ENCODE measurements at places on chromosomes 6 and 20.

- no peak for DNase-seq
Observed at GRCh38 chr6:110481081-110481480, 4.7 kb upstream of the SLC22A16 start.

- DNase-seq: no peak
Observed at GRCh38 chr6:118764766-118765165, 113.4 kb upstream of the CEP85L start.

DNA sequence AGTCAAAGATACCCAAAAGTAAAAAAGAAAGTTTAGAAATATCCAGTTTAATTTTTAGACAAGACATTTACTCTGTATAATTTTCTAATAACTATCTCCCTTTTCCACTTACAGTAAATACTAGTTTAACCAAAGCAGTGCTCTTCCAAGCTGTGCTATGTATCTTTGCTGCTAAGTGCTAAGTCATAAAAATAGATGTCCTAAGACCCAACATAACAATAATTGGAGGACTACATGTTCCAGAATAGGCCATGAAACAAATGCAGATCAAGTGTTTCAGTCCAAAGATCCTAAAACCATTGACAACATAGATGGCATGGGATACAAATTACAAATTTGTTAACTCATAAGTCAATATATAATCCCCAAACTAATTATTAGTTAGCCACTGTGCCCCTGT lies 111.1 kb downstream of the FAM83B start:
- no peak for DNase-seq

- no peak for DNase-seq
Observed at GRCh38 chr6:109808837-109809236, 117.7 kb downstream of the FIG4 start.

- DNase-seq: no peak
Observed at GRCh38 chr6:150347845-150348244, 21.0 kb upstream of the IYD start.

DNA sequence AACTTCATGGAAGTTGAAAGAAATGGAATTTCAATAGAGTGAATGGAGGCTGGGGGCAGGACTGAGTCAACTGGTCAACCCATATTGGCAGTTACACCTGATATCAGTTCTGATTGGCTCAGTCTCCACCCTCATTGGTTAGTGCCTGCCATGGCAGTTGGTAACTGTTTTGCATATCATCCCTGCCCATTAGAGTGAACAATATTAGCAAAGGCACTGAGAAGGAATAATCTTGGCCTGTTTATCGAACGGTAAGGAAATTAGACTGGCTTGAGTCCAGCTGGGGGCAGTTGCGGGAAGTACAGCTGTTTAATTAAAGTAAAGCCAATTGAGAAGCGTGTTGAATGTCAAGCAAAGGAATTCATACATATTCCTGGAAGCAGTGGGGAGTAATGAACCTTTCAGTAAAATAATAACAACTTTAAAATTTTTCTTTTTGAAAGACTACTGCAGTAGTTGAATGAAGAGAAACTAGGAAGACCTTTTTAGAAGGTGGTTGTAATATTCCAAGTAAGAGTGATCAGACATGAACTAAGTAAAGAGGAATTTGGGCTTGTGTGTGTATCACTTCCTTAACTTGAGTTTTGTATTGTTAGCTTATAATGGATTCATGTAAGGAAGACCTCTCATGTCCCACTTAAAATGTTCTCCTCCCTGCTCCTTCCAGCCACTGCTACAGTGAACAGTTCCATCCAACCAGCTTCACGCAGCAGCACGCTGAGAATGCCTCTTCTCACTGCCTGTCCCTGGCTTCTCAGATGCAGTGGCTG lies 17.2 kb upstream of the FAM50B start:
- DNase-seq: peak; percentile 68

DNA sequence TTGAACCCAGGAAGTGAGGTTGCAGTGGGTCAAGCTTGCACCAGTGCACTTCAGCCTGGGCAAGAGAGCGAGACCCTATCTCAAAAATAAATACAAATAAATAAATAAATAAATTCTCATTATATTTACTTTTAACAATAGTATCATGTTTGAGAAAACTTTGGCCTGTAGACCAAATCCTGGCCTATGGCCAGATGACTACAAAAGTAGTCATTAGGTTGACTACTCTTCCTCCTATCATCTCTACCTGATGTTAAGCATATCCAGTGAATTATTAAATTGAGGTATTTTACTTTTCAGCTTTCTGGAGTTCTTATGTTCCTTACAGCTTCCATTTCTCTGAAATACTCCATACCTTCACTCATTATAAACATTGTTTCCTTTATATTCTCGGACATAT lies 280.6 kb downstream of the LAMA2 start:
- no peak for DNase-seq

DNA sequence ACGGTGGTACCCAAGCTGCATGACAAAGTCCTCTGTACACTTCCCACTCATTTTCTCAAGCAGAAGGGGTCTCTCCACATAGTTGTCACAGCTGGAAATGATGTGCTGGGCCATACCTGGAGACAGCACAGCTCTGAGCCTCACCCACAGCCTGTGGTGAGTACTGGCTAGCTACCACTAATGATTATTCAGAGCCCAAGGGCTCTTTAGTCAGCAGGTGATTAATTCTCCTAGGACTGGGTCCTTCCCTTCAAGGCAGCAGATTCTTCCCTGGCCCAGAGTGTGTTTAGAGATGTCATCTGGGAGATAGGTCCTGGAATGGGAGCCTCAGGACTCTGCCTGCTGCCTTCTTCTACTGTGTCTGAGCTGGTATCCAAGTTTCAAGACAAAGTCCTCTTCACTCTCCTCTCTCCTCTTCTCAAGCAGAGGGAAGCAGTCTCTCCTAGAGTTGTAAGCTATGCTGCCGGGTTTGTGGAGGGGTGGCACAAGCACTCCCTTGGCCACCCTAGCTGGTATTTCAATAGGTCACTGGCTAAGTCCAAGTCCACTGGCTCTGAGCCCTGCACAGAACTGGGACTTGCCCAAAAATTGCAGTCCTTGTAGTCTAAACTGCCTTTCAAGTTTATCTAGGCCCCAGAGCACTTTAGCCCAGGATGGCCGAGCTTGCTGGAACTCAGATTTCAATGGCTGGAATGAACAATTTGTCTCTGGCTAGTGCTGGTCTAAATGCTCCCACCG lies 49.8 kb upstream of the VGLL2 start:
- DNase-seq: no peak

GRCh38 chr20:11217326-11218172 lies 543.8 kb upstream of the JAG1 start:
- DNase-seq: peak; percentile 89

GRCh38 chr20:20711413-20711812 lies 1.0 kb downstream of the RALGAPA2 start:
- DNase-seq: no peak

DNA sequence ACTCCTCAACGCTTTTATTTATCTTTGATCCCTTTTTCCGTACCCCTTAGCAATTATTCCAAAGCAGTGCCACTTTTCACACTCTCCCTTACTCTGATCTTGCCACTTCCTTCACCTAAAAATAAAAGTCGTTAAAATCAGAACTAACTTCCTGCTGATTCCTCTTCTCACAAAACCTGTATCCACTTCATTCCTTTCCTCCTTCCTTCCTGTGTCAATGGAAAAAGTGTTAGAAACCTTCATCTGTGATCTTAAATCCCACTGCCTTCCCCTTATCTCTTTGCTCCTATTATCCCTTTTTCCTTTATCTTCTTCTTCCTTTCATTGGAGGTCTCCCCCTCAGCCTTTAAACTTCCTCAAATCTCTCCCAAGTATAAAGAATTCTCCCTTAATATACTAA lies 49.2 kb downstream of the GOPC start:
- no peak for DNase-seq

DNA sequence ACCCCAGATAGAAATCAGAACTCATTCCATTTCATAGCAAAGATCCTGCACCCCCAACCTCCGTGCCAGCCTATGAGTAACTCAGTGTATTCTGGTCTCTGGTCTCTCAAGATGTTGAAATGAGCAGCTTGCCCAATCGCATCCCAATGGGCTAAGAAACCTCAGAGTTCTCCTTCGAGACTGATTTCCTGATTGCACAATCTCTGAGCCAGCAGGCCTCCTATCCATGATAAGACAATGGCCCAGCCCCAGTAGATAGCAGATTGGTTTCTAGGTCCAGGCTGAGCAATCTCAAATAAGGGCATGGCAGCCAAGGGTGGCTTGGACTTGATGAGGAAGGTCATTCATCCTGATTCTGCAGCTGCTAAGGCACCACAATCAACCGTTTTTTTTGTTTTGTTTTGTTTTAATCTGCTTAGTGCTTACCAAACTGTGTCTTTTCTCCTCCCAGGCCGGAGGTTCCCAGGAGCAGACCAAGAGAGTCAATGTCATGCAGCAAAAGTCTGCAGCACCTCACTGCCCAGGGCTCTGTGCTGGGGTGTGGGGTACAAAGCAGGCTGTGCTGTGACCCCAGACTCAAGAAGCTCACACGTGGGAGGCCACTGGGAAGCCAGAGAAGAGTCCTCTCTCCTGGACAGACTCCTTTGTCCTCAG lies 125.1 kb upstream of the NXT1 start:
- DNase-seq: peak; percentile 56

DNA sequence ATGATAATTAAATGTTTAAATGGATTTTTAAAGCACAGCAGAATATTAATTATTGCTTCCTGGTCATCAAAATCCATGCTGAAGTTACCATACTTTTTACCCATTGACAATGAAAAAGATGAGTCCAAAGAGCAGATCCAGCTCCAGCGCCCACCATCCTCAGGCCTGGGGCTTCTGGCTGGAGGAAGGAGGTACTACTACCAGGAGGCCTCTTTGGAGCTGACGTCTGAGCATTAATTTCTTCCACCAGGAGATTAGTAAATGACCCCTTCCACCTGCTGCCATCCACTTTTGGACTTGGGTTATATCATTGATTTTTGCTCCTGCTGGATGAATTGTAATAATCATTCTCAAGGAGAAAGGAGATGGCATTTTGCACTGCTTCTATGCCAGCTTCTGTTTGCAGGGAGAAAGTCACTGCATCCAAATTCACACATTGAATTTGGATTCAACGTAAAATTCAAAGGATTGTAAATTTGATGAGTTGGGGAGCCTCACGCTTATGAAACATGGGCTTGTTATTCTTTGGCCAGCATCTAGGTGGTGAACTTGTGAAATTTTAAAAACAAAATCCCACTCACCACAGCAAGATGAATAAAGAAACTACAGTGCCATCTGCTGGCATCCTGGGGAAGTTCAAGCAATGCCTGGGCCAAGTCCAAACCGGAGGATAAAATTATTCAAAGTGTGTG lies 121.8 kb downstream of the SASH1 start:
- peak; percentile 86 for DNase-seq

- DNase-seq: no peak
Observed at GRCh38 chr6:148325316-148326068, 17.1 kb upstream of the SASH1 start.

DNA sequence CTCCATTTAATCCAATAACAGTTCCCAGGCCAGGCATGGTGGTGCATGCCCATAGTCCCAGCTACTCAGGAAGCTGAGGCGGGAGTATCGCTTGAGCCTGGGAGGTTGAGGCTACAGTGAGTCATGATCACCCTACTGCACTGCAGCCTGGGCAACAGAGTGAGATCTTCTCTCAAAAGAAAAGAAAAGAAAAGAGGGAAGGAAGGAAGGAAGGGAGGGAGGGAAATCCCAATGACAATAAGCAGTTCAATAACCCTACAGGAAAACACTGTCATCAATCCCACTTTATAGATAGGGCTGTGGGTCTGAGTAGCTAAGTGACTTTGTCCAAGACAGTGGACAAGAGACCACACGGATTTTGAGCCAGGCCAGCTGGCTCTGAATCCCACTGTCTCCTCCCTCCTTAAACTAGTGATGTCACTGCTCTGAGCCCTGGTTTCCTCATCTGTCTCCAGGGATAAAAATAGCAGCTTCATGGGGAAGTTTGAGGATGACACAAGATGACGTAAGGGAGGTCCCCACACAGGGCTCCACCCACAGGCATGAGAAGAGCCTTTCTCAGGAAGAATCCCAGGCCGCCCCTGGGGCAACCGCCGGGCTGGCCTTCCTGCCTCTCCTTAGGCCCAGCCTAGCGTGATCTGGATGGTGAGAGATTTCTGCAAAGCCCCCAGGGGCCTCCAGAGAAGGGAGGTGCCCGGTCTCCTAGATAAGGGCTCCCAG lies 7.2 kb upstream of the TRIB3 start:
- peak; percentile 95 for DNase-seq
